Left kidney (tissue), 8 donors: ENCODE measurements at places on chromosomes 13 and 19. TPM values are rescaled to one million over a fixed set of nuclear protein-coding genes. Genes with fewer than 3 reads are reported as not detected.

- DNase-seq = no peak
Measured at GRCh38 chr19:5903056-5903623, 450 bp downstream of the NDUFA11 start.

DNA sequence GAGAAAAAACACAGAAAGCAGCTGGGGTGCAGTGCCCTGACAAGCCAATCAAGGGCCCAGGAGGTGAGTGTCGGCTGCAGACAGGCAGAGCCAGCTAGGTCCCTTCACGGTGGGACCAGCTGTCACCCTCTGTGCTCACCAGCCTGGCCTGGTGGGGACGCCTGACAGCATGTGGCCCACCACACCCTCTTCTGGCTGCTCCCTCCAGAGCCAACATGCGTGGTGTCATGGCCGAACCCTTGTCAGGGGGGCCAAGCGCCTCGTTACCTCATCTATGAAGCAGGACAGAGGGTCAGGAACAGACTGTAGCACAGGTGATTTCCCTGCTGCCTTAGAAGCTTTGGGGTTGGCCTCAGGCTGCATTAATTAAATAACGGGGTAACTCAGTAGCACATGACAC, 40.0 kb upstream of the ISYNA1 start:
- DNase-seq = no peak

- no peak for DNase-seq
Measured at GRCh38 chr13:28529836-28530235, 34.9 kb upstream of the FLT1 start.

DNA sequence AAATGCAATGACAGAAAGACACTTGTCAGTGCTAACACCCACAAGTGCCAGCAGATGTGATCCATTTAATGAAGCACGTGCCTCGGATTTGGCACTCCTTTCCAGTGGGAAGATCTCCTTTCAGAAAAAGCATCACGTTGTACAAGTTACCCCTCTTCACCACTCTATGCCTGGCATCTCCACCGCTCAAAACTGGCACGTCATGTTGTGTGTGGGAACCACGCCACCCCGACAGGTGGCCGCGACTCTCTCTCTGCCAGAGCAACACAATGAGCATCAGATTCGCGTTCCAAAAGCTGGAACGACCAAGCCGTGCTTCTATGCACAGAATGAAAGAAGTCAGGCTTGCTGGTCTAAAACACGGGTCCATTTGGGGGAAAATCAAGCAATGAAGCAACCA, 24.3 kb downstream of the TMTC4 start:
- DNase-seq = no peak

DNA sequence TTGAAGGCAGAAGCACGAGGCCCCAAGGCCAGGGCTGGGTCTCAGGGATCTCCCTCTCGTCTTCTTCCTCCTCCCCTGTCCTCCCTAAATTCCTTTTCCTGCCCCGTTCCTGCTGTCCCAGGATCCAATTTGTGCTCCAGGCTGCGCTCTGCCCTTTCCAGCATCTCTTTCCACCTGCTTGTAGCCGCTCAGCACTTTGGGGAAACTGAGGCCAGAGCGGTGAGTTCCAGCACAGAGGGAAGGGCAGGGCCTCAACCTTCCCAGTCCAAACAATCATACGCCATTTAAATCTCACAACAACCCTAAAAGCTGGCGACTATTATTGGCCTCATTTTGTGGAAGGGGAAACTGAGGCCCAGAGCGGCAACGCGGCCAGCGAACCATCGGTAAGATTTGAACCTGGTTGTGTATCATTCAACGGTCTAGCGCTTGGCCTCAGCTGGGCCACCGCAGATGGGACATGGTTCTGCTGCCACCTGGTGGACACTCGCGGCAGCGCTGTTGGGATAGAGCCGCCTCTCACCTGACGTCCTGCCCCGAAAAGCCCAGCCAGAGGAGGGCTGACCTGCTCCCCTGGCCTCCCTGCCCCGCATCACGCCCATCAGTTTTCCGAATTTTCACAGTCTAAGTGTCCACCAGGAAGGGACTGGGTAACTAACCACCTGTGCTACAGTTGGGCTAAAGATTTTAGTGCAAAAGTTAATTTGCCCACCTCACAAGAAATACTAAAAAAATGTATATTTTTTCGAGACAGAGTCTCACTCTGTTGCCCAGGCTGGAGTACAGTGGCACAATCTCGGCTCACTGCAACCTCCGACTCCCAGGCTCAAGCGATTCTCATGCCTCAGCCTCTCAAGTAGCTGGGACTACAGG, 4.2 kb upstream of the RPL18A start:
- DNase-seq = peak; percentile 70

GRCh38 chr19:46824890-46825730, 25.5 kb downstream of the AP2S1 start:
- no peak for DNase-seq

DNA sequence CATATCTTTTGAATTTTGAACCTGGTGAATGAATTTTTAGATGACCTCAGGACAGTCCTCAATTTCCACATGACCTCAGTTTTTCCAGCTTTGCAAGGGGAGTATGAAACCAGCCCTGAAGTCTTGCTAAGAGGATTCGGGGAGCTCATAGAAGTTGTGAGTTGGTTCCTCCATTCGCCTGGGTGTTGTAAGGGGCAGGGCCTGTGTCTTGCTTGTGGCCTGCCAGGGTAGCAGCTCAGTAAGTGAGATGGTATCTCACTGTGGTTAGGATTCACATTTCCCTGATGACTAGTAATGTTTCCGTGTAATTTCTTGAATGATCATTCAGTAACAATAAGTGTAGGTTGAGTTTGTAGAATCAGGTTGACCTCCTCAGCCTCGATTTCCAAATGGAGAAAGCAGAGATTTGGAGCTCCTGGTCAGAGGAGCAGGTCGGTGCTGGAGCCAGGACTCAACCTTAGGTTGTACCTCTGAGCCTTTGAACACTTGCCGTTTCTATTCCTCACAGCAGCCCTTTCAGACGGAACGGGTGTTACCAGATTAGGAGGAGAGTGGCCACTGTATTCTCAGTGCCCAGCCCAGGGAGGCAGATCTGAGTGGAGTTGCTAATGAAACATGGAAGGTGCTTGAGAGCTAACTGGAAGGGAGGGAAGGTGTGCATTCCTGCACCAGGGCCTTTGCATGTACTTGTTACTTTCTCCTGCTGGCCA, 14.6 kb downstream of the NACC1 start:
- DNase-seq = no peak

- DNase-seq = no peak
Measured at GRCh38 chr13:80177327-80177726, 163.6 kb downstream of the SPRY2 start.

DNA sequence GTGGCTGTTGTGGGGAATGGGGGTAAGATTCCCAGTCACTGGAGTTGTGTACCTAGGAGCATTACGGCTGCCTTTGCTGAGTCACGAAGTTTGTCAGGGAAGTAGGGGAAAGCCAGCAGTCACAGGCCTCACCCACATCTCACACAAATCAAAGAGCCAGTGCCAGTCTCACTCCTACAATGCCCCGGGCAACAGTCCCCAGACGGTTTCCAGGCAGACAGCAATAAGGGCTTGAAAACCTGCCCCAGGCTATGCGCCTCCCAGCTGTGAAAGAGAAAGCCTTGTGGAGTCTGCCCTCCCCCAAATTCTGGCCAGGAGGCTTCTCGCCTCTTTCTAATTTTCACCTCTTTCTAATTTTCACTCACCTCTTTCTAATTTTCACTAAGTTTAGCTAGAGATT, 142.3 kb upstream of the EDNRB start:
- no peak for DNase-seq

- no peak for DNase-seq
Measured at GRCh38 chr19:19083413-19084178, 19.8 kb downstream of the SLC25A42 start.

FAM124A gene
- polyA plus RNA-seq = 4.8 TPM

ENOX1 gene
- polyA plus RNA-seq = 8.8 TPM

LIPE gene
- 10.0 TPM for polyA plus RNA-seq

SIGLEC9 gene
- polyA plus RNA-seq = 1.4 TPM

SPRY2 gene
- polyA plus RNA-seq = 62.4 TPM
